Naive B cell (primary cell): ENCODE measurements at places on chromosomes 3 and 15.

DNA sequence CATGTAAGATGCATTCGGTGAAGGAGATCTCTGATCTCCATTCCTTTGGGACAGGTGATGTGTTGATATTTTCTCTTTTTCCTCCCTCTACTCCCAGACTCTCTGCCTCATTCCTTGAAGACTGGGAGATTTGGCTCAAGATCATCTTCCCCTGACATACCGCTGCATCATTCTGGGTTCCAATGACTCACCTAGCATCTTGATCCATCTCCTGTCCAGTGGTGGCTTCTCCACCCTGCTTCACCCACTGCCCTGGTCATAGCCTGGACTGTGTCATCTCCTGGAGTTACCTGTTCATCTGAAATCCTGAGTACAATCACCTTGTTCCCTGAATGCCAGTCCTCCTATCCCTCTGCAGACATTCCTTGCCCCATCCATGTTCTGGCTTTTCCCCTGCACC is 57.4 kb upstream of the TRAK1 start:
- no peak for DNase-seq

DNA sequence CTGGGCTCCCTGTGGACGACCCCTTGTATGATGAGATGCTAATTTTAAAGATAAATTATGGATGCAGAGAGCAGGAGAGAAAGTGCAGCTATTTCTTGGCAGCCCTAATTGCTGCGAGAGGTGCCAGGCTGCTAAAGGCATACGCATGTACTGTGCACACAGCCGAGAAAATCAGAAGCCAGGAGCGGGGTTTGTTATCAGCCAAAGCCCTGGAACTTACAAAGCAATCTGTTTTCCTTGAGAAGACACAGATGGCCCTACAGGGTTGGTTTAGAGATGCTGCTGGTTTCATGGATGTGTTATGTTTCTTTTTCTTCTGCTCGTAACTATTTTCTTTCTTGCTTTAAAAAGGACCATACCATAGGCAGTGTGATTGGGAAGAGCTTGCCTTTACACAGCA is 11.7 kb upstream of the CCK start:
- DNase-seq: no peak

DNA sequence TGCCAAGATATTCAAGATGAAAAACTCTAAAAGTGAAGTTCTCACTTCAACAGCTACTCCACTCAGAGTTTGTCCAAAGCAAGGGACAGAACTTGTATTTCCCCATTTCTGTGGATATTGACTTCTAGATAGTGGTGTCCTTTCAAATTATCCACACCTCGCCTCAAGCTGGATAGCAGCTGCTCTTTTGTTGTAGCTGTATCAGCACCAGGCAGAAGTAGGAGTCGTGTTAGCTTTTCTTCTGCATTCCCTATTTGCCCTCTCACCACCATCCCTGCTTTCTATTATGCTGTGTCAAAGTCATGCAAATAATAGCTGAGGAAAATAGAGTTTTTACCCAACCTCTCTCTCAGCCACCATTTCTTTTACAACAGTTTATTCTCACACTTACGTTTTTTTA is 303.8 kb downstream of the EPHA3 start:
- DNase-seq: no peak

GRCh38 chr3:75254685-75255084 is 409.4 kb upstream of the FRG2C start:
- no peak for DNase-seq

- DNase-seq: no peak
Measured at GRCh38 chr3:170651260-170651845, 65.5 kb upstream of the SLC7A14 start.

DNA sequence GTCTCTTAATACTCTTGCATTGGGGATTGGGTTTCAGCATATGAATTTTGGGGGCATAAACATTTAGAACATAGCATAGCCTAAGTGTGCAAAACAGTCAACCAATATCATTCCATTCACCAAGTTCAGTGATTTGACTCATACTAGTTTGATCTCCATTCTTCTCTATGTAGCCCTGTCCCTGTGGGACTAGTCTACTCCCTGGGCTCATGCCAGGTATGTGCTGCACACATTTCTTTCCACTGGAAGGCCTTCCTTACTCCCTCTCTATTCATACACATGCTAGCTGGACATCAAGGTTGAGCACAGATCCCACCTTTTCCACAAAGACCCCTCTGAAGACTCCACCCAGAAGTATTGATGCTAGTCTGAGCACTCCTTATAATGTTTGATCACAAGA is 5.1 kb downstream of the ZDHHC23 start:
- DNase-seq: no peak
